Heart left ventricle (tissue), 16 donors: ENCODE measurements at places on chromosomes 3 and 15. TPM values are rescaled to one million over a fixed set of nuclear protein-coding genes. Genes with fewer than 3 reads are reported as not detected.

GRCh38 chr3:62277450-62277849 is 95.9 kb downstream of the FEZF2 start:
- no peak for DNase-seq

DNA sequence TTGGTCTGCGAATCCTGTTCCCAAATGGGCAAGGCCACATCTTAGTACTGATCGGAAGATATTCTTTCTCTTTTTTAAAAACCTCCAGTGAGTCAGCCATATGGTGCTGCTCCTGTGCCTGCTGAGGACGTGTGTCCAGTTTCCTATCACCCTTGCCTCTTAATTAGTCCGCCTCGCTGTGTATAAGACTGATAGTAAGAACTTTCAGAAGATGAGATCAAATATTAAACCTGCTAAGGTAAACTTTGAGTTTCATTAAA is 612 bp downstream of the UBA5 start:
- no peak for DNase-seq

- peak; percentile 64 for DNase-seq
These were observed 28.4 kb downstream of the CCDC12 start for GRCh38 chr3:46947981-46948791.

- DNase-seq: no peak
These were observed 416.8 kb upstream of the NAALADL2 start for GRCh38 chr3:174442302-174442682.

GRCh38 chr3:107308716-107309115 is 68.5 kb upstream of the CCDC54 start:
- DNase-seq: no peak

Gene NR2C2
- total RNA-seq: 35.9 TPM

GRCh38 chr3:169367016-169367415 is 296.5 kb downstream of the MECOM start:
- no peak for DNase-seq

DNA sequence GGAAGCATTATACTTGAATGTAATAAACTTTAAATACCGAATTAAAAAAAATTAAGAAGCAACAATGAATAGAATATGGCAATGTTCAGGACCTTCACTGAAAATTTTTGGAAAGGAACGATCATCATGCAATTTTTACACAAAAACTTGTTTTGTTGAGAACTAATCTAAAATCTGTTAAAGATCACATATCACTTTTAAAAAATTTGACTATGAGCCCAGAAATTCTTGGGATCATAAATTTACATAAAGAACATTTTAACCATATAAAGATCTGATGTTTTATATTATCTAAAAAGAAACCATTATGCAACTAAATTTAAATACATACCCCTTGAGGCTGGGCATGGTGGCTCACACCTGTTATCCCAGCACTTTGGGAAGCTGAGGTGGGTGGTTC is 76.2 kb upstream of the MELTF start:
- no peak for DNase-seq

DNA sequence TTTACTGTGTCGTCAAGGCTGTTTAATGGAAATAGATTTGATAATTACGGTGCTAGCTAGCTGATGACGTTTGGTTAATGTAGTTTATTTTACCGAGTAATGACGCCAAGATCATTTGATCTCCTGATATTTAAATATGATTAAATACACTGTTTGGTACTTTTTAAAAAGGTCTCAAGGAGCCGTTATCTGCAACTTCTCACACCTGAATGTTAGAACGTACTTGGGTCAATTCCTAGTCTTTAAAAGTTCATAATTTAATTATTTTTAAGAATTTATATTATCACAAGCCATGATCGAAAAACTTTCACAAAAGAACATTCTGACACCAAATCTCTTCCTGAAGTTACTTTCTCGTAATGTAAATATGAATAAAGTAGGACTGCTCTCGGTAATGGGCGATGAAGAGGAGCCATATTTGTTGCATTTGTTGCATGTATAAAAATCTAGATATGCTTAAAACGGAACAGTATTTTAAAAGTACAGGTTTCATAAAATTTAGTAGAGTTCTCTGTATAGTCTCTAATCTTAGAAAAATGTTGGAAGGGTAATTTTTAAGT is 16.2 kb upstream of the CHD2 start:
- no peak for DNase-seq

Gene LSAMP
- total RNA-seq: 7.2 TPM

Gene TMEM108
- total RNA-seq: 1.1 TPM

GRCh38 chr3:115968871-115969270 is 345.6 kb downstream of the GAP43 start:
- DNase-seq: no peak

Gene TEX55
- total RNA-seq: not detected

DNA sequence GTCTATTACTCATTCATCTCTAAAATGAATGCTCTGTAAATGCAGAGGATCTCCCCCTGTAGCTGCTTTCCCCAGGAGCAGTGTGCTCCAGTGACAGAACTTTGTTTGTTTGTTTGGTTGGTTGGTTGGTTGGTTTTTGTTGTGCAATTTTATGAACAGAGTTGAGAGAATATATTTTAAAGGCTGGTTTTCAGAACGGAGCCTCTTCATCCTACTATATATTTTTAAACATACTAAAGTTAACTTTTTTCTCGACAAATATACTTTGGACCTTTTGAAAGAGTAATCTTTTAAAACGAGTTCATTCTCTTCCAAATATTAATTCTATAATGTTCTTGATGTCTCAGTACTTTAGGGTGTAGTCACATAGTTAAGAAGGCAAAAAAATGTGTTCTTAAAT is 20.2 kb downstream of the RYR3 start:
- DNase-seq: no peak

Gene ANKRD28
- 28.9 TPM for total RNA-seq

Gene LCTL
- not detected for total RNA-seq

GRCh38 chr15:47972738-47973137 is 148.1 kb upstream of the SLC24A5 start:
- DNase-seq: no peak

Gene HRG
- total RNA-seq: not detected

DNA sequence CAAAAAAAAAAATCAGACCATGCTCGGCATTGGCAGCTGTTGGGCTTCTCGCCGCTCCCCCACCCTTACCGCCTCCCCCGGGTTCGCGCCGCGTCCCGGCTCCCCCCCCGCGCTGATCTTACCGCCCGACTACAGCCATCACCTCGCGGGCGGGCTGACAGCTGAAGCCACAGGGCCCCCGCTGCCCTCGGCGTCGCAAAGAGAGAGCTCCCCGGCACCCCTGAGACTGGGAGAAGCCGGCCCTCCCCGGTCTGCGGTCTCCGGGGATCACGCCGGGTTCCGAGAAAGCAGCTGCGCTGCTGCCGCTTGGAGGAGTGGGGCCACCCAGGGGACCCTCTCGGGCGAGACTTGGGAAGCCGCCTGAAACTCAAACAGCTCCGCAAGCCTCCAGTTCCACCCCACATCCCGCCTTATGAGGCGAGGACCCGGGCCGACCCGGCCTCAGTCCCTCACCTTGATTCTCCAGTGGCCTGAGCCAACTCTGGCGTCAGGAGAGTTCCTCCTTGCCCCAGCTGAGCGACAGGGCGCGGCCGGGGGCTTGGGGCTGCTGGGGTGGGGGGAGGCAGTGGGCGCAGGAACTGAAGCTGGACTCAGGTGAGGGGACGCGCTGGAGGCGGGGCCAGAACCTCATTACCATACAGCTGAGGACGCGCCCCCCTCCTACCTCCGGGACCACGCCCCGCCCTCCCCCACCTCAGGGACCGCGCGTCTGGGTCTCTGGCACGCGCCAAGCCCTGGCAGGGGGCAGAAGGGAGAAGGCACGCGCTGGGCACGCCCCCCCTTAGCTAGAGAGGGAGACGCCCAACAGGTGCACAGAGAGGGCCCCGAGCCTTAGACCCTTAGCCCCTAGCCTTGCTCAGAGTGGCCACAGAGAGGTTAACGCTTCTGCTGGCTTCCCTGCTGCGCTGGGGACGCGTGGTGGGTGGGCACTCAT is 1.0 kb upstream of the DLL4 start:
- no peak for DNase-seq

- DNase-seq: no peak
These were observed 8.6 kb downstream of the FBXL22 start for GRCh38 chr15:63605816-63606215.

GRCh38 chr15:95105229-95105628 is 873.9 kb downstream of the MCTP2 start:
- DNase-seq: no peak

Gene CLDN16
- total RNA-seq: not detected

GRCh38 chr3:57434041-57434440 is 110.1 kb downstream of the DNAH12 start:
- DNase-seq: no peak

DNA sequence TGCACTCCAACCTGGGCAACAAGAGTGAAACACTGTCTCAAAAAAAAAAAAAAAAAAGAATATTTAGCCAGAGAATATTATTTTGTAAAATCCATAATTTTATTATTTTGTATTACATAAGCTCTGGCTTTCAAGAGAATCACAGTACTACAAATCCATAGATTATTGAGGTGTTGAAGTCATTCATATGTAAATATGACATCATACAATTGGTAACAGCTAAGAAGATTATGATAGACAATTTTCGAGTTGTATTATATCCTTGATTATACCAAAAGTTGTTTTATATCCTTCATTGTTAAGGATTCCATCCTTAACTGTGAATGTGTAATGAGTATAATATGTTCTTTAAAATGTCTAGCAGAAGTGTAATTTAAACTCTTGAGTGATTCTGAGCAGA is 3.7 kb downstream of the MLF1 start:
- DNase-seq: no peak

GRCh38 chr3:188624384-188624783 is 470.4 kb downstream of the LPP start:
- peak; percentile 24 for DNase-seq

DNA sequence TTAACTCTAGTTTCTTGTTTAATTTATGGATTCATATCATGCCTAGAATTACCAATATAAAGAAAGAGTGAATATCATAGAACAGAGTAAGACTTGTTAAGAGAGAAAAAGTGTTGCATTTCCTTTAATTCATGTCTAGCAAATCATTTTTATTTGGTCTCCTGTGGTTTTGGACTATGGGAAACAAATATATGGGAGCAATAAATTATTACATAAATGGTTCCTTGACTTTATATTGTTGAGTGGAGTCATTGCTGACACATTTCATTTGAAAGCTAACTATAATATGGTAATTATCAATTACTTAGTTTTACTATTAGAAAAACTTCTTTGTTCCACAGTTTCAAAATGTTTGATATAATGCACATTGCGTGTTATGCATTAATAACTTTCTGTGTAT is 144.7 kb upstream of the CGNL1 start:
- no peak for DNase-seq

GRCh38 chr3:9204253-9204992 is 45.0 kb downstream of the SRGAP3 start:
- DNase-seq: no peak

Gene DNAH12
- not detected for total RNA-seq

- no peak for DNase-seq
These were observed 51.8 kb downstream of the RNF111 start for GRCh38 chr15:59039225-59039624.

Gene DPP8
- total RNA-seq: 40.0 TPM

GRCh38 chr3:57757642-57758297 is 1.7 kb downstream of the SLMAP start:
- no peak for DNase-seq

Gene EOMES
- total RNA-seq: 0.68 TPM

GRCh38 chr3:32469151-32469874 is 33.3 kb downstream of the CMTM6 start:
- DNase-seq: no peak
